Urothelium cell line (cell line): ENCODE measurements at places on chromosomes 3 and 15.

DNA sequence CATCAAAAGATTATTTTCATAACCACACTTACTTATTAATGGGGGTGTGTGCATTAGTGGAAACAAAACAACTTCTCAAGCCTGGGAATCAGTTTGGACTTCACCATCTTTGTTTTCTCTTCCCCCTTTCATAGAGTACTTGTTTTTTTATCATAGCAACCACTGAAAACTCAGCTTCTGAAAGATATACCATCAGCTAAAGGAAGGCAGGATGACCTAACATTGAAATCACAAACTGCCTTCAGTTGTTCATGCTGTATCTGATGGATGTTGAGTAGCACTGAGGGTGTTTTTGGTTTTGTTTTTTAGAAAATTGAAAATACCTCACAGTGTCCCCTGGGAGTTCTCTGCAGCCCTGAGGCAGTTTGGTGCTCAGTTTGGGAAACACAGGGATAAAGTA is 46.5 kb downstream of the NEK10 start:
- DNase-seq, result no peak

GRCh38 chr15:85974348-85974705 is 105.3 kb upstream of the AGBL1 start:
- peak; percentile 56 for DNase-seq

GRCh38 chr3:23840521-23840920 is 34.8 kb downstream of the UBE2E1 start:
- no peak for DNase-seq

DNA sequence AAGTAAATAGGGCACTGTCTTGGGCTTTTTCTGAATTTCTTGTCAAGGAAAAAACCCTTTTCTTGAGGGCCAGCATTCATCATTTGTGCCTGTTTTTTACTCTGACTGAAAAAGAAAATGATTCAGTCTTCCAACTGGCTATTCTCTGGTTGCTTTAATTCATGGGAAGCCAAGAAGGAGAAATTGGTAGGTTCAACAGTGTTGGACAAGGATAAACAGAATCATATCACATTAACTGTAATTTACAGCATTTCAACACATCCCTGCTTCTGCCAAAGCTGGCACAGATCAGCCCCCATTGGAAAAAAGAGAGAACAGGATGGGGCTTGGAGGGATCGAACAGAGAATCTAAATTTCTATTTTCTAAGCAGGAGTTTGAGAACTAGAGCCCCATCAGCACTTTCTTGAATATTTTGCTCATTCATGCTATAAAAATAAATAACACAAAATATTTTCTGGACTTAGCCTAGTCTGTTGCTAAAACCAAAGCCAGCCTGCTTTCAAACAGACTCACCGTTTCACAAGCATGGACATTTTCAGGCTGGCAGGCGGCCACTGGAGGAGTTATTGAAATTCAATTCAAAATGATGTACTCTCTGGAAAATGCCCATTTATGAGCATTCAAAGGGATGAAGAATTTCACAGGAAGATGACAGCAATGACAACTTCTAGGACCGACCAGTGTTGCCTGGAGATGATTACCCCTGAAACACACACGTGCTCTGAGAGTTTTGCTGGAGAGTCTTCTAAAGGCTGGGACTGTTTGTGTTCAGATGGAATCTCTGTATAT is 181.2 kb downstream of the WNT5A start:
- DNase-seq, result no peak

DNA sequence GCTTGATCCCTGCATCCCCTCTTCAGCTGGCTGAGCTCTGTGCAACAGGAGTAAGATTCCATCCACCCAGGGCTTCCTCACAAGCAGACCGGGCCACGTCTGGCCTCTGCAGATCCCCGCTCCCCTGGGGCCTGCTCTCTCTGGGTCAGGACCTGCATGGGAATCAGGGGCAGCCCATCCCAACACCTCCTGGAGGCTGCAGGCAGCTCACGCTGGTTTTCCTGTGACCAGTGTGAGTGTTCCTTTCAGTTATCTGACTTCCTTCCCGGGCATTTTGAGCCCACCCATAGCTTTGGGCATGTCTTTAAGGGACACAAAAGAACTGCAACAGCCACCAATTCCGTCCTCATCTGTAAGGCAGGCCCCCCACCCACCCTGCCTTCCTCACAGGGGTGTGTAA is 16.3 kb downstream of the NUP210 start:
- DNase-seq, result no peak

GRCh38 chr3:140394488-140395133 is 283.3 kb upstream of the TRIM42 start:
- DNase-seq, result no peak

DNA sequence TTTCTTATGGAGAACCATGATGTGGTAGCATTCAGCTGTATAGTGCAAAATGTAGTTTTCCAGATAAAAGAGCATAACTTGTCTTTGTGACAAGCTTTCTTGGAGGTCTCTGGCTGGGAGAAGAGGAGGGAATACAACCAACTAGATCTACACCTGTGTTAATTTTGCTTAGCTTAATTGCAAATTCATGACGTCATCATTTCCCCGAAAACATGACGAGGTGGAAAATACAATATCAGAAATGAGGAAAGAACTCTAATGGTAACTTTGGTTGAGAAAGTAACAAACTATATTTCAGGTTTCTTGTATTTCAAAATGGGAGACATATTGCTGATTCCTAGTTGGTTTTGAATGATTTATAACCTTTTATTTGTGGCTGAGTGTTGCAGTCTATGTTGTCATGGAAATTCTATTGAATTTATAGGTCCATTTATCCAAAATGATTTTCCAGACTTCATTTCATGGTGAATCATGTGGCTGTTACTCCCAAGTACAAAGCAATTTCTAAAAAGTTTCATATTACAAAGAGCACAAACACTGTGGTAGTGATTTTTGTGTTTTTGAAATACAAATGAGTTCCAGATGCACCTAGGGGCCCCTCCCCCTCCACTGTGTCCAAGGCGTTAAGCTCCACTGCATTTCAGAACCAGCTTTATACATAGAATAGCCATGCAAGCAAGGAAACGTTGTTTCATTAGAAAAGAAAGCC is 307.2 kb downstream of the FEZF2 start:
- no peak for DNase-seq

GRCh38 chr15:81547521-81548132 is 173.6 kb upstream of the TMC3 start:
- DNase-seq, result no peak

DNA sequence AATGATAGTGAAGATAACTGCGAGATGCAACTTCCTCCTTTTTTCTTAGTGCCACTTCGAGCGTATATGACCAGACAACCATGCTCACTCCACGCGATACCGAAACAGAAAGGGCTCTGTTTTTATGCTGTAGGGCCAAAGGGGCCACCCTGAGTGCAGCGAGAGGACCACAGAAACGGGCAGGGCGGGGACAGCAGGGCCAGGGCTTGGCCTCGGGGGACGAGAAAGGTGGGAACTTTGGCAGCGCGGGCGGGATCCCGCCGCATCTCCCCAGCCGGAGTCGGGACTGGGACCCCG is 483 bp downstream of the VPS13C start:
- peak; percentile 69 for DNase-seq

- no peak for DNase-seq
These were observed 8.1 kb downstream of the CIB1 start for GRCh38 chr15:90225504-90226234.

GRCh38 chr3:105836533-105836932 is 32.3 kb downstream of the CBLB start:
- DNase-seq, result peak; percentile 54

DNA sequence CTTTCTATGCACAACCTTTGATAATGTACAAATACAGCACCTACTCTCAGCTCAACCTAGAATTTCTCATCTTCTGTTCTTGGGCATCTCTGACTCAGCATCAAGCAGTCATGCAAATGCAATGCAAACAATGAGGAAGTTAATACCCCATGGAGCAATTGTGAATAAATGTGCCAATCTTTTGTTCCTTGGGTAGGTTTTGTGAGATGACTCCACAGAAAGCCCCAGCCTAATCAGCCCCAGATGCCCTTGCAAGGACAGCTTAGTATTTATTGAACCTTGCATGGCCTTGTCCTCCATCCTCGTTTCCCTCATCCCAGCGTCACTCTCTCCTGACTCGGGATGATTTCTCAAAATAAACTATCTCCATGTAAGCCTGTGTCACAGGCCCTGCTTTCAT is 494.7 kb upstream of the NECTIN3 start:
- DNase-seq, result peak; percentile 54

GRCh38 chr15:77291107-77291506 is 128.8 kb downstream of the PEAK1 start:
- no peak for DNase-seq

GRCh38 chr3:108835101-108835500 is 12.5 kb downstream of the TRAT1 start:
- no peak for DNase-seq

GRCh38 chr3:138945709-138946662 is 951 bp downstream of the FOXL2 start:
- no peak for DNase-seq

DNA sequence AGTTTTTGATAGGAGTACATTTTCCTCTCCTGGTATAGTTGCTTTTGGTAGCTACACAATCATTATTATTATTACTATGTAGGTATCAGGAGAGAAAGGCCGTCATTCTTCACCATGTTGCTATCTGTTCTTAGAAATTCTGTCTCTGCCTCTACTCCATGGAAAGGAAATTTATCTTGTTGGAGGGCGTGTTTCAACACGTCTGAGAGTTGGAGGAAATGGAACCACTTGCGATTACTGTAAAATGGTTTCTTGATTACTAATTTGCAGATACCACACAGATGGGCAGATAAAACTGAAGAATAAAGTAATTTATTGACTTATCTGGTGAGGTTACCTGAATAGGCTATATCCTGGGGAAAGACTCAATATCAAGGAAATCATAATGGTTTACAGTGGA is 488.4 kb downstream of the NR2F2 start:
- no peak for DNase-seq

GRCh38 chr3:119500901-119501300 is 2.6 kb downstream of the TIMMDC1 start:
- no peak for DNase-seq

DNA sequence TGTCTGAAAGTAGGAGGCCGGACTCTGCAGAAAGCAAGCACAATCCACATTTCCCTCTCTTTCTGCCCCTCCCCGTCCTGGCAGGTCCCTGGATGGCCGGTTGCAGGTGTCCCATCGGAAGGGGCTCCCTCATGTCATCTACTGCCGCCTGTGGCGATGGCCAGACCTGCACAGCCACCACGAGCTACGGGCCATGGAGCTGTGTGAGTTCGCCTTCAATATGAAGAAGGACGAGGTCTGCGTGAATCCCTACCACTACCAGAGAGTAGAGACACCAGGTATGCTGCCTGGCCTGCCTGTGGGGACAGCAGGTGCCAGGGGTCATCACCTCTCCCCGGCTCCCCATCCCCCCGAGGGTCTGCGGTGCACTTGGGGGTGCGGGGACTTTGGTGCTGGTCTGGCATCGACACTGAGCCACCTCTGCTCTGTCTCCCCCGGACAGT is 89.6 kb downstream of the AAGAB start:
- DNase-seq, result no peak

- DNase-seq, result peak; percentile 73
These were observed 50.3 kb downstream of the FBLN2 start for GRCh38 chr3:13598926-13599886.

- no peak for DNase-seq
These were observed 21.6 kb downstream of the ST6GAL1 start for GRCh38 chr3:186951640-186952552.

- DNase-seq, result no peak
These were observed 66.0 kb downstream of the DNAJB8 start for GRCh38 chr3:128400671-128401070.

DNA sequence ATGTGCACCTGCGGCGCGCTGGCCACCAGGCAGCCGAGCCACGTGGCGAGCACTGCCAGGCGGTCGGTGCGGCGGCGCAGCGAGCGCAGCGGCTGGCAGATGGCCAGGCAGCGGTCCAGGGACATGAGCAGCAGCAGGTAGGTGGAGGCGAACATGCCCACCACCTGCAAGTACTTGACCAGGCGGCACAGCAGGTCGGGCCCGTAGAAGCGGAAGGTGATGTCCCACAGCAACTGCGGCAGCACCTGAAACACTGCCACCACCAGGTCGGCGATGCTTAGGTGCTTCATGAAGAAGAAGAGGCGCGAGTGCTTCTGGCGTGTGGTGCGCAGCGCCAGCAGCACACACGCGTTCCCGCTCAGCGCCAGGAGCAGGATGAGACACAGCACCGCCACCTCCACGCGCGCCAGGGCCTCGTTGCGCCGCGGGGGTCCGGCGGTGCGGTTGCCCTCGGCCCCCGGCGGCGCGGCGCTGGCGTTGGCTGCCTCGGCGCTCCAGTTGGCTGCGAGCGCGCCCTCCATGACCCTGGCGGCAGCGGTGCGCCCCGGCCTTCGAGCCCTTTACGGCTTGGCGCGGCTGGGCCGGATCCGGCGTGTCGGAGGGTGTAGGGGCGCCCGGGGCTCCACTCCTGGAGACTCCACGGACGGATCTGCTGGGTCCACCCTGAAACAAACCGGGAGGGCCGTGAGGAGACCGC is 1.6 kb downstream of the OXTR start:
- DNase-seq, result no peak

- no peak for DNase-seq
These were observed 190.0 kb downstream of the EFHB start for GRCh38 chr3:19744047-19744446.

- DNase-seq, result no peak
These were observed 10.1 kb downstream of the STRIT1 start for GRCh38 chr3:155283092-155284056.

- peak; percentile 71 for DNase-seq
These were observed 28.5 kb upstream of the CMSS1 start for GRCh38 chr3:99789011-99789721.

DNA sequence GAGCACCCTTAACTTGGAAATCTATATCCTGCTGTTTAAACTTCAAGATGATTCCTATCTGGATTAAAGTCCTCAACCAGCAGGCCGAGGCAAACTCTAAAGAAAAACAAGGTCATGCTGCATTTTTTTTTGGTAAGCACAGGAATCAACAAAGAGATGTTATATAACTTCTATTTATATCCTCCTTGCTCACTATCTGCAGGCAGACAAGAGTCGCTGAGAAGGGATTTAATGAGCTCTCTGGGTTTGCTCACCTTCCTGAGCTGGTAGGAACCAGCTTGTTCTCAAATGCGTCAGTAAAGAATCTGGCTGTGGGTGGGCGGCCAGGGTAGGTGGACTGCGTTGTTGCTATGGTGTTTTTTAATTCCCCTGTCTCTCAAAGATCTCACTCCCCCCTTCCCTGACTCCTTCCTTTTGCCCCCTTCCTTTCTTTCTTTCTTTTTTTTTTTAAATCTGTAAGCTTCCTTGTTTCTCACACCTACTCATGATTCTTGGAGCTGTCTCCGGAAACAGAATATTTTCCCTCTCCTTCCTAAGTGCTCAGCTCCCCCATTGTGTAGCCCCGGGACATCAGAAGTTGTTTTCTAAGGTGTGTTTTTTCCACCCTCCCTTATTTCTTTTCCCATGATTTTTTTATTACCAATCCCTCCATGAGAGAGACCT is 228.8 kb upstream of the BHLHE40 start:
- peak; percentile 66 for DNase-seq

DNA sequence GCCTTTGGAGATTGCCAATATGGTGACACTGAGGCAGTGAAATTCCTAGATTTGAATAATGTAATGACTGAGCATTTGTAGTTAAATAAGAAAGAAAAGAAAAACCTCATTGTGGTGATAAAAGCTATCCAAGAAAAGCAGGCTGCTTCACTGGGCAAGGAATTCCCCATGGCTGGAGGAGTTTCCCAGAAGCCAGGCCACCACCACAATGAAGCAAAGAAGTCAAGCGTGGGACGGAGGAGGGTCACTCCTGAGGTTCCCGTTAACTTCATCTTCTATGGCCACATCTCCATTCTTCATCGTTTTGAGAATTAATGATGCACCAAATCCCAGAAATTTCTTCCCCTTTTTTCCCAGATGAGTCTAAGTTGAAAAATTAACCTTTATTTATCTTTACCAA is 185.8 kb upstream of the BCL6 start:
- no peak for DNase-seq

GRCh38 chr3:127908202-127908601 is 6.8 kb upstream of the KBTBD12 start:
- no peak for DNase-seq
